ENCODE measurements at places on chromosomes 1 and 21.

- DNase-seq: peak; percentile 23
These were observed 1.0 kb upstream of the S100B start for GRCh38 chr21:46605767-46606426.

GRCh38 chr1:53075761-53076163, 13.7 kb downstream of the PODN start:
- DNase-seq: no peak

DNA sequence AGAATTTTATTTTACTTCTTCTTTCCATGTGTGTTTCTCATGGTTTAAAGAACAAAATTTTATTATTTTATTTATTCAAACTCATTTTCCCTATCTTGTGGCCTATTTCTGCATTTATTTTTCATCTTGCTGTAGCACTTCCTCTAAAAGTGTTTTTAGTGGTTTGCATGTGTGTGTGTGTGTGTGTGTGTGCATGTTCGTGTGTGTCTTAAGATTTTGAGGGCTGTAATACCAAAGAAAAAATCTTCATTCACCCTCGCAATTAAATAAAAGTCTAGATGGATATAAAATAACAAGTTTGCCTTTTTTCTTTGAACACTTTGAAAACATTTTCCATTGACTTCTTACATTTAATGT, 24.6 kb upstream of the FCRL3 start:
- DNase-seq: no peak

GRCh38 chr1:46256523-46256922, 9.0 kb downstream of the RAD54L start:
- DNase-seq: no peak

DNA sequence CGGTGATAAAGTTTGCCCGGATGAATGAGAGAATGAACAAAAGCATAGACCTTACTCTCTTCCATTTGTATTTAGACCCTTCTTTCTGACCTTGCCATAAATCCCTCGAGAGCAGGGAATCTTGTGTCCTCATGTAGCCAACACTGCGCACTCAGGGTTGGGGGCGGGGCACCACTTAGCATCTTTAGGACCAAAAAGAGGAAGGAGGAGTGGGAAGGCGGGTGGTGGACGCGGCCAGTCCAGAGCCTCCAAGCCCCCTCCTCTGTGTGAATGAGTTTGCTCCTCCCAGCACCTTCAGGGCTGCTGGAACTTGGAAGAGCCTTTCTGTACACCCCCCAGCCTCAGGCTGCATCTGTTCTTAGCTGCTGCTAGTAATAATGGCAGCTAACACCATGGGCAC, 141.9 kb upstream of the TMEM51 start:
- no peak for DNase-seq

GRCh38 chr21:32113486-32113885, 165.4 kb downstream of the MIS18A start:
- no peak for DNase-seq
